Activated CD4-positive, CD25-positive, alpha-beta regulatory T cell treated with anti-CD3 and anti-CD28 coated beads, Interleukin-2, amount 50 U/mL, for 72 hours (primary cell): ENCODE measurements at places on chromosomes 2 and 18.

DNA sequence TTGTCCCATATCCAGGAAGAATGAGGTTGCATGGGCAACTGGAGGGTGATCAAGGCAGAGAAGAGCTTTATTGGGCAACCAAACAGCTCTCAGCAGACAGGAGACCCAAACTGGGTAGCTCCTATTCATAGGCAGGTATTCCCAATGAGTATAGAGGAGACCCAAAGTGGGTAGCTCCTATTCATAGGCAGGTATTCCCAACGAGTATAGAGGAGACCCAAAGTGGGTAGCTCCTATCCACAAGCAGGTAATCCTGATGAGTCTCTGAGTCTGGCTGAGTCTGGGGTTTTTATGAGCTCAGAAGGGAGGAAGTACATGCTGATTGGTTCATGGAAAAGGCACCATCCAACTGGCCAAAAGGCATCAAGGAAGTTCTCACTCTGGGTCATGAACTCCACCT lies 5.3 kb upstream of the GORASP2 start:
- no peak for DNase-seq

- no peak for DNase-seq
These were observed 232.8 kb downstream of the NYAP2 start for GRCh38 chr2:225632351-225632750.

DNA sequence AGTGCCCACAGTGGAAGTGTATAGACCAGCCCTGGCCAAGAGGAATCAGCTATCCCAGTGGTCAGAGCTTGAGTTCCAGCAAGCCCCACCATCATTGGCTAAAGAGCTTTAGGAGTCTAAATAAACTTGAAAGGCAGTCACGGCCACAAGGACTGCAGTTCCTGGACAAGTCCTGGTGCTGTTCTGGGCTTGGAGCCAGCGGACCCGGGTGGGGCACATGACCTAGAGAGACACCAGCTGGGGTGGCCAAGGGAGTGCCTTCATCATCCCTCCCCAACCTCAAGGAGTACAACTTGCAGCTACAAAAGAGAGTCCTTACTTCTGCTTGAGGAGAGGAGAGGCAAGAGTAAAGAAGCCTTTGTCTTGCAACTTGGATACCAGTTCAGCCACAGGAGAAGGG lies 439.8 kb upstream of the TMEFF2 start:
- no peak for DNase-seq

GRCh38 chr2:200968735-200969134 lies 5.3 kb upstream of the ORC2 start:
- DNase-seq = no peak

DNA sequence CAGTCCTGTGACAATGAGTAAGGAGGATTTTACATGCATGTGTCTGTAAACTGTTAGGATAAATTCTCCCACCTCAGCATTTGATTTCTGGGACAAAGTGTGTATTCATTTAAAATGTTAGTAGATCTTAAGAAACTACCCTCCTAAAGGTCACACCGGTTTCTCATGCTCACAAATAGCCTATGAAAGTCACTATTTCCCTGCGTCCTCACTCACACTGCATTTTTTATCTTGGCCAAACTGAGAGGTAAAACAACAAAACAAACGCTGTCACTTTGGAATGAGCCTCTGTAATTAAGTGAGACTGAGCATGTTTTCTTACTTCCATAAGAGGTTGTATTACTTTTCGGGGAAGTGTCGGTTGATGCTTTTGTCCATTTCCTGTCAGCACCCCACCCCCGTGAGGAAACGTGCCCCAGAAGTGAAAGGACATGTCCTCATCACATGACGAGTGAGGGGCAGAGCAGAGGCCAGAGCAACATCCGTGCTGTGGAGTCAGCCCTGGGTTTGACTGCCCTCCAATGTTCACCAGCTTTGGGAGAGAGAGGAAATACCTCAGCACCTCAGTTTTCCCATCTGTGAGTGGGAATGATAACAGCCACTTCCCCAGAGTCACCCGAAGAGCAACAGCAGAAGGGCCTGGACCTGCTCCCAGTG lies 3.1 kb downstream of the GYPC start:
- DNase-seq = peak; percentile 61

DNA sequence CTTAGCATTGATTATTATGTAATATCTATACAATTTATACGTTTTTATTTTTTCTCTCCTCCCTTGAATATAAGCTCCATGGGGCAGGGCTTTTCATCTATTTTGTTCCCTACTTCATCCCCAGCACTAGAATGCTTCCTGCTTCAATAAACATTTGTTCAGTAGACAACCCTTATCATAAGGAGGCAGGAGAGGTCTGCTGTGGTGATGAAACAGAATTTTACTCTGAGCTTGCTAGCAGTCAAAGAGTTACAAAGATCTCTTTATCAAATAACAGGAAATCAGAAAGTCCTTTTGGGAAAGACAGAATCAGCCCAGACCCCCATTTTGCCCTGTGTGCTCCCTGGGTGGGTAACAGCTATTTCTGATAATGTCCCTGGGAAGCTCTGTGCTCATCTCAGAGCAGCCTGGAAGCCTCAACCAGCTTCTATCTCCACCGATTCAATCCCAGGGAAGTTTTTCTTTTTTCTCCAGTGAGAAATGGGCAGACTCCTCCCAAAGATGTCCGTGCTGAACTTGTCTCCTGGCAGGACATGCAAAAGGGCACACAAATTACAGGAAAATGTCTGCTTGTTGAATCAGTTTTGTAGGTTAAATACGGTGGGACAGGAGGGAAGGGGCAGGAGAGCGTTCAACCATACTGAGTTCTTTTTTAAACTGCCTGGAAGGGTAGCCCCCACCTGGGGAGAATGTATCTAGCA lies 84.7 kb upstream of the PKDCC start:
- DNase-seq = no peak

- no peak for DNase-seq
These were observed 1.4 kb downstream of the UBE2F start for GRCh38 chr2:237968048-237968862.

GRCh38 chr2:193868833-193869232 lies 1674.1 kb upstream of the TMEFF2 start:
- no peak for DNase-seq
